Articular chondrocyte of knee joint (primary cell): ENCODE measurements at places on chromosomes 3 and 15. TPM values are rescaled to one million over a fixed set of nuclear protein-coding genes. Genes with fewer than 3 reads are reported as not detected.

The ADAMTS17 gene
- total RNA-seq: 3.7 and 5.0 TPM in 2 replicates

The LRTM1 gene
- total RNA-seq: not detected in 2 replicates

The RTP4 gene
- 2.5 and 4.4 TPM in 2 replicates for total RNA-seq

The CISH gene
- 0.76 and 1.3 TPM in 2 replicates for total RNA-seq
